ENCODE measurements at places on chromosomes 12 and 14. TPM values are rescaled to one million over a fixed set of nuclear protein-coding genes. Genes with fewer than 3 reads are reported as not detected.

GRCh38 chr14:32933629-32934072, 5.0 kb upstream of the NPAS3 start:
- no peak for DNase-seq

GRCh38 chr12:78183824-78184223, 353.1 kb downstream of the NAV3 start:
- no peak for DNase-seq

- DNase-seq, result no peak
Observed at GRCh38 chr12:19849208-19849607, 409.9 kb downstream of the AEBP2 start.

DNA sequence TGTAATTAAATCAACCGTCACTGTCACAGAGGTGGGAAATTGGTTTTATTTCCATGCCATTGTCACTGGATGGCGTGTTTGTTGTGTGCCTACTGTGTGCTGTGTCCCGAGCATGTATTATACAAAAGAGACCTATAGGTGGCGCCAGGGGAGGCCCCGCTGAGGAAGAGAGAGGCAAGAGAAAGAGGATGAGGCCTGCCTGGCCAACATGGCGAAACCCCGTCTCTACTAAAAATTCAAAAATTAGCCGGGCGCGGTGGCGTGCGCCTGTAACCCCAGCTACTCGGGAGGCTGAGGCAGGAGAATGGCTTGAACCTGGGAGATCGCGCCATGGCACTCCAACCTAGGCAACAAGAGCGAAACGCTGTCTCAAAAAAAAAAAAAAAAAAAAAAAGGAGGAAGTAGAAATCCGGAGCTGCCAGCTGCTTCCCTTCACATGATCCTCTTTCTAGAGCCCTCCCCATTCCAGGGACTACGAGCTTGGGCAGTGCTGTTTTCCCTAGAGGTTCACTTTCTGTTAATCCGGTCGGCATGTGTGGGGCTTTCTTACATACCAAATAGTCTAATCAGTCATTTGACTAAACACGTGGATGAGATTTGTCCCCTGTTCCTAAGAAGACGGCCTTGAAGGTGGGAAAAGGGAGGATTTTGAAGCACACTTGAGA, 6.4 kb upstream of the CCDC175 start:
- DNase-seq, result no peak

GRCh38 chr12:92065639-92066038, 80.0 kb downstream of the BTG1 start:
- DNase-seq, result no peak

GRCh38 chr12:28318273-28318672, 128.0 kb downstream of the CCDC91 start:
- DNase-seq, result no peak

GRCh38 chr12:50887191-50887590, 44.5 kb downstream of the TMPRSS12 start:
- no peak for DNase-seq

DNA sequence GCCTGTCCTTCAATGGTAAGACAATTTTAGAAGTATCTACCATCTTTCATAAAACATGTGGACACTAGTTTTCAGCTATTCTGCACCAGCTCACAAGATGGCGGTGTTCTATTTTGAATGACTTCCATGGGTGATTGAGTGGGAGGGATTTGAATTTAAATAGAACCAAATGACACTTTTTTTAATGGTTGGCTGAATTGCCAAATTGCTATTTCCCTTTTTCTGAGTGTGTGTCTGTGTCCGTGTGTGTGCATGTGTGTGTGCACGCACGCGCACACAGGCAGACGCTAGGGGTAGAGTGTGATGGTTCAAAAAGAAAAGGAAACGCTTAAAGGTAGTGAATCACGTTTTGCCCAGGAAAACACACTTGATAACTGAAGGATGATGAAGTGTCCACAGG, 362.6 kb downstream of the DAD1 start:
- no peak for DNase-seq

DNA sequence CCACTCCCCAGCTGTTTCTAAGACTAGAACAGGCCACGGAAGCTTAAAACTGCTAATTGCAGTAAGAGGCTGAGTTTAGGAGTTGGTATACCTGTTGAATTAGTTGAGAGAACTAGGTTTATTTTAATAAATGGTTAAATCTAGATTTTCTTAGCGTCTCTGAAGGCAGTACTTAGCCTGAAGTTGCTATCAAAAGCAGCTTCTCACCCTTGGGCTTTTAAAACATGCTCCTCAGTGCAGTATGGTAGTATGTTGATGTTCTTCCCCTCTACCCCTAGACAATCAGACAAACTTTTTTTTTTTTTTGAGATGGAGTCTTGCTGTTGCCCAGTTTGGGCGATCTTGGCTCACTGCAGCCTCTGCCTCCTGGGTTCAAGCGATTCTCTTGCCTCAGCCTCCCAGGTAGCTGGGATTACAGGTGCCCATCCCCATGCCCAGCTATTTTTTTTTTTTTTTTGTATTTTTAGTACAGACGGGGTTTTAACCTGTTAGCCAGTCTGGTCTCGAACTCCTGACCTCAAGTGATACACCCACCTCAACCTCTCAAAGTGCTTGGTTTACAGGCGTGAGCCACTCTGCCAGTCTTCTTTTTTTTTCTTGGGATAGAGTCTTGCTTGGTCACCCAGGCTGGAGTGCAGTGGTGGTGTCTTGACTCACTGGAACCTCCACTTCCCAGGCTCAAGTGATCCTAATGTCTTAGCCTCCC, 6.8 kb downstream of the SRSF5 start:
- DNase-seq, result no peak

- DNase-seq, result no peak
Observed at GRCh38 chr14:74879427-74880182, 2.1 kb upstream of the DLST start.

DNA sequence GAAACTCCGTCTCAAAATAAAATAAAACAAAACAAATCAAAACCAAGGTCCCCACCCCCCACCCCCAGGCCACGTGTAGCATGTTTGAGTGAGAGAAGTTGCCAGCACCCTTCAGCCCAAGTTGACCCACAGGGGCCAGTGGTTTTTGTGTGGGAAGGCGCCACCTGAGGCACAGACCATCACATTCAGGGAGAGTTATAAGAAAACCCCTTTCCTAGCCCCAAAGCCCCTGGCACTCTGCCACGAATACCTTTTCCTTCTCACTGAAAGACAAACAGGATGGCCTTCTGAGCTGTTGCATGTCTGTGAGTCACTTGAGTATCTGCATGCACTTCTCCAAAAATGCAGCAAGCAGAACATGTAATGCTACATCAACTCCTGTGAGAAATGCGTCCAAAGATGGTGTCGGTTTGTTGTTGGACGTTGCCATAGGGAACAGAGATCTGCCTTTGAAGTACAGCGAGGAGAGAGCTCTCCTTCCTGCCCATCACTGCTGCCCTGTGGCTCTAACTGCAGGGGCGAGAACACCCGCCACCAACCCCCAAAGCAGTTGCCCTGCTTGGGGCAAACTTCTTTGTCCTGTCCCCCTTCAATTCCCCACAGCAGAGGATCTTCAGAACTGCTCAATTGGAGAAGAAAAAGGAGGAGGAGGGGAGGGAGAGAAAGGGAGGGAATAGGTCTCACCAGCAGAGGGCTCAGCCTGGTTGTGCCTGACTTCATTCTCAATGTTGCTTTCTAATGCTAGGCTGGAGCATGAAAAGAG, 2.7 kb upstream of the TRAF3 start:
- DNase-seq, result no peak

DNA sequence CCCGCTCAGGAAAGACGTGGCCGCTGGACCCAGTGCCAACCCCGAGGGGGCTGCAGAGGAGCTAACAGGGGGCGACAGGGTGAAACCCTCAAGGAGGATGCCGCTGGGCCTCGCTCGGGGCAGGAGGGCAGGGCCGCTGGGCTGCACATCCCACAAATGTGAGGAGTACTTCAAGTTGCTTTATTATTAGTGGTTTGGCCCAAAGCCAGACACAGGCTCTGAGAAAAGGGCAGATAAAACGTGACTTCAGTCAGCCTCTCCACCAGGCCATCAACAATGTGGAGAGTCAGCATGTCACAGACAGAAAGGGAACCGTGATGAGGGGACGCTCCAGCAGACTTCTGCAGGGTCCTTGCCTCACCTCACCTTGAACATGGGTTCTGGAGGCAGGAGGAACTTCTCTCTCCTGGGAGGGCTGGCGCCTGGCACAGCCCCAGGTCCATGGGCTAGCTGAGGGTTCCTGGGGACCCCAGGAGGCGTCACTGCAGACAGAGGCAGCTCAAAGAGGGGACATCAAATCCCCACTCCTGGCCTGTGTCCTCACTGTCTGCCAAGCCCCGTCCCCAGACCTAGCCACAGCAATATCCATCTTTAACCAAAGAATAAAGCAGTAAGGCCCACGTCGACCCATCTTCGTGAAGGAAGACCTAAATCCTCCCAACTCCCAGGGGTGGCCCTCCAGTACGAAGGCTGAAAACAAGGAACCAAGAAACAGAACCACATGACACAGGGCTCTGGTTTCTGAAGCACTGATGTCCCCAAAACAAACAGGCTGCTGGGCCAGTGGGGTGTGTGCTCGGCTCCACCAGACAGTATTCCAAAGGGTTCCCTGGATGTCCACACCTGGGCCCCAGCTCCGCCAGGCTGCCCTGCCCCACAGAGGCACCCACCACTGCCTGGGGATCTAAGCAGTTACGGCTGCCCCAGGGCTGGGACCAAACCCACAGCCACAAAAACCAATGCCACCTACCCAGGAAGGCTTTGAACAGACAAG, 35.1 kb downstream of the CCDC85C start:
- no peak for DNase-seq

DNA sequence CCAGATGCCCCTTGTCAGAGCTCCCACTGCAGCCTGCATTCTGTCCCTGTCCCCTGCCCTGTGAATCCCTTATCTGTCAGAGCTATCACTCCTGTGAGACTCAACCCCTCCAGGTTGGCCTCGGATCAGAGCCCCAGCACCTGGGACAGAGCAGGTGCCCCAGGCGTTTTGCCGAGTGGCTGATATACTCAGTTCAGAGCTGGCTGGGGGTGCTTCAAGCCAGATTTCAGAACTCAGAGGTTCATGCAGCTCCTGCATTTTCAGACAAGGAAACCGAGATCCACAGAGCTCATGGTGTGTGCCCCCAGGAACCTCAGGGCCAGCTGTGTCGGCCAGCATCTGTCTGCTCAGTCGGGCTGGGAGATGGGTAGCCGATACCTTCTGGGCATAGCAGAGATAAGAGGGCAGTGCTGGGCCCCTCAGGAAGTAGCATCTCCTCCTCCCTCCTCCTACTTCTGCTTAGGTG, 228.0 kb upstream of the RTL1 start:
- no peak for DNase-seq

GRCh38 chr14:49769581-49770211, 1.7 kb downstream of the KLHDC2 start:
- no peak for DNase-seq

- no peak for DNase-seq
Observed at GRCh38 chr14:66815687-66816086, 307.7 kb downstream of the GPHN start.

- peak; percentile 5 for DNase-seq
Observed at GRCh38 chr12:81128930-81129554, 51.2 kb downstream of the ACSS3 start.

GRCh38 chr12:66746489-66747201, 67.8 kb upstream of the GRIP1 start:
- DNase-seq, result no peak

DNA sequence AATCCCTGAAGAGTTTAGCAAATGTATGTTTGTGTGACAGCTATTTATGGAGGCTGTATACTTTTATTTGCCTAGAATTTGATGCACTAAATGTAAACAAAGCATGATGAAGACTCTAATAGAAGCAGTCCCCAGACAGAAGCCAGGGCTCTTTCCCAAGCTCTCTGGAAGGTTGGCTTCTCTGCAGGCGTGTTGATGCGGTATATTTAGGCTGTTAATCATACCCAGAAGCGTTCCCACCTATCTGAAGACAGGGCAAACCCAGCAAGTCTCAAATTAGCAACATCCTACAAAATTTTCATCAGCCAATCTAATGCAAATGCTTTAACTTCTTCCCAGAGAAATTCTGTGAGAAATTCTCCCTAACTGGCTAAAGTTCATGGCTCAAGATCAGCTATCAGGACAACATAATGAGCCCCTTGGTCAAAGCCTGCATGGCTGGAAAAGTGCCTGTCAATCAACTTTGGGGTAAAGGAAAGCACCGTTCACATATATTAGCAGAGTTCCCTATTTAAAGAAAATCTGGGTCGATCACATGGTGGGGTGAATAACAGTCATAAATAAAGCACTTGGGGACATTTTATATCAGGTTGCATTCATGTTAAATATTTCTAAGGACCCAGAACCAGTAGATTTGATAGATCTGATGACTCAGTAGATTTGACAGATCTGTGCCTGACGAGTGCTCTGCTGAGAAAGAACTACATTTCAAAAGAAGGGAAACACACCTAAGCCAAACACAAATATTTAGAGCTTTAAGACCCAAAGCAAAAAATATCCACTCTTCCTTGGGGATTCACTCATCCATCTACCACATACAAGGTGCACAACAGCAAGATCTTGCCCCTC, 46.6 kb downstream of the KSR2 start:
- no peak for DNase-seq

DNA sequence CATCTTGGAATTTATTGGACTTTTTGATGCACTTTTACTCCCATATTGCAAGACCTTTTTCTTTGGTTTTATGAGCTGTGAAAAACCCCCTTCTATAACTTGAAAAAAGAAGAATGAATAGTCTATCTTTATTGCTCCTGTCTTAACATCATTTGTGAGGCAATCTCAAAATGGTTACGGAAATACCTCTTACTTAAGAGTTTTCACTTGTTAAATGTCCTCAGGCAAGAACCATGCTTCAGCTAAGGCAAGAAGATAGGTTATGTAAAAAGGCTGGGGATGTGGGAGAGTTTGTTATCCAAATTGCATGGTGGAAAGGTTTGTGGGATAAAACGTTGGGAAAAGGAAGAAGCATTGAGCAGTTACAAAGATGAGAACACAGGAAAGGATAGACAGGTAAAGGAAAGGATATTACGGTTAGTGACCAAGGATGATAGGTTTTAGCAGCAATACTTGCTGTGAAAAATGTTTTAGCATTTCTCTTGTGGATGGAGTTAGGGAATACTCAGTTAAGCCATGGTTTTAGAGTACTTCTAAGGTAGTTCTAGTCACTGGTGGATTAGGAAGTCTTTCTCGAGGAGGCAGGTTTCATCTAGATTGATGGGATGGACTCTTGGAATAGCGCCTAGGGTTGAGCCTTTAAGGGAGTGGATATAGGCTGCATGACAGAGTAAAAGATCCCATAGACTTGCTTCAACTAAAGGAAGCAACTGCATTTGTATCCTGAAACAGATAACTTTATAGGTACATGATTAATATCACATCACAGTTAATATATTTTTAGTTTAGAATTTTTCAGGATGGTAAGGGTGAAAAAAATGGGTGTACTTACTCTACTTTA, 30.3 kb downstream of the MDM2 start:
- no peak for DNase-seq

The CCDC60 gene
- 3.1 TPM for total RNA-seq

The FGF6 gene
- total RNA-seq, result not detected

The KRT77 gene
- not detected for total RNA-seq

The C12orf50 gene
- not detected for total RNA-seq

The SERPINA3 gene
- total RNA-seq, result 33.9 TPM

The LRP1 gene
- 53.6 TPM for total RNA-seq

The PLA2G1B gene
- total RNA-seq, result not detected

The DDX23 gene
- total RNA-seq, result 65.1 TPM

The PROX2 gene
- total RNA-seq, result not detected

The TAS2R7 gene
- not detected for total RNA-seq

The KRT79 gene
- not detected for total RNA-seq

The LHX5 gene
- 0.50 TPM for total RNA-seq

All from kidney epithelial cell (primary cell).